ENCODE measurements at places on chromosomes 1 and 21.

DNA sequence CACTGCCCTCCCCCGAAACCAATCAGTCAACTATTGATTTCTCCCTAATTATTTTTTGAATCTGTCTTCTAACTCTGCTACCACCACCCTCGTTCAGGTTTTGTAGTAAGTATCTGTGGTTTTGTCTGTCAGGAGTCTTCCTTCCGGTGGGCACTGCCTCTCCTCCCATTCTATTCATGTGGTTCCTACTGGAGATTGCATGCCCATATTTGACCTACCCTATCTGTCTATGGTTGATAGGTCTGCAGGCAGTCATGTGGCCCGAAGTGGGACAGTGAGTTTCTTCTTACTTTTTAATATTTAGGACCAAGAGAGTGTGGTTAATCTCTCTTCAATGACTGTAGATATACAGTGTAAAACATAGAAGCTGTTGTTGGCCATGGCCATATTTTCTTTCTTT, 17.8 kb upstream of the MAST2 start:
- DNase-seq, result no peak

GRCh38 chr1:229841230-229841629, 215.2 kb downstream of the URB2 start:
- no peak for DNase-seq

DNA sequence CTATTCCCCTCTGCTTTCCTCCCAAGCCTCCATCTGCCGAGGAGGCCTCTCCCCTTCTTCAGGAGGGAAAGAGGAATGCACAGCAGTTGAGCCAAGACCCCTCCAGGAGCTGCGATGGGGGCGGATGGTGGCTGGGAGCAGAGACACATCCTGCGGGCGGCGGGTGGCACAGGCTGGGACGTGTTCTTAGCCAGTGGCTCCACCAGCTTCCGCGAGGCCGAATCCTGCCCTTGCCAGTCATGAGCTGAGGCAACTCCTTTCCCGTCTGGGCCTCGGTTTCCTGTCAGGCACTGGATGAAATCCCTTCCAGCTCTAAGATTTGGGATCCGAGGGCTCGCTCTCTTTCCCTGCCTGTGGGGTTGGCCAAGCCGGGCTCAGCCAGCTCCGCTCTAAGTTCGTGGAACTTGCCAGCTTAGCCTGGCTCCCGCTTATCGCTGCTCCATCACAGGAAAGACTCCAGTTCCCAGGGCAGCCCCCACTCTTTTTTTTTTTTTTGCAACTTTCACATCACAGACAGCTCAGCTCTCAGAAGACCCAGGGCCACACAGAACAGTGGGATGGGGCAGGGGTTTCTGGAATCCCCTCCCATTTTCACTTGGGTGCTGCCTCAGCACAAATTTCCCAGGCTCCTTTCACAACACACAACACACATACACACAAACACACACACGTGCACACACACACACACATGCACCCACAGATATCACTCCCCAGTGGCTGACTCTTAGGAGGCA, 506 bp downstream of the MYOM3 start:
- no peak for DNase-seq

DNA sequence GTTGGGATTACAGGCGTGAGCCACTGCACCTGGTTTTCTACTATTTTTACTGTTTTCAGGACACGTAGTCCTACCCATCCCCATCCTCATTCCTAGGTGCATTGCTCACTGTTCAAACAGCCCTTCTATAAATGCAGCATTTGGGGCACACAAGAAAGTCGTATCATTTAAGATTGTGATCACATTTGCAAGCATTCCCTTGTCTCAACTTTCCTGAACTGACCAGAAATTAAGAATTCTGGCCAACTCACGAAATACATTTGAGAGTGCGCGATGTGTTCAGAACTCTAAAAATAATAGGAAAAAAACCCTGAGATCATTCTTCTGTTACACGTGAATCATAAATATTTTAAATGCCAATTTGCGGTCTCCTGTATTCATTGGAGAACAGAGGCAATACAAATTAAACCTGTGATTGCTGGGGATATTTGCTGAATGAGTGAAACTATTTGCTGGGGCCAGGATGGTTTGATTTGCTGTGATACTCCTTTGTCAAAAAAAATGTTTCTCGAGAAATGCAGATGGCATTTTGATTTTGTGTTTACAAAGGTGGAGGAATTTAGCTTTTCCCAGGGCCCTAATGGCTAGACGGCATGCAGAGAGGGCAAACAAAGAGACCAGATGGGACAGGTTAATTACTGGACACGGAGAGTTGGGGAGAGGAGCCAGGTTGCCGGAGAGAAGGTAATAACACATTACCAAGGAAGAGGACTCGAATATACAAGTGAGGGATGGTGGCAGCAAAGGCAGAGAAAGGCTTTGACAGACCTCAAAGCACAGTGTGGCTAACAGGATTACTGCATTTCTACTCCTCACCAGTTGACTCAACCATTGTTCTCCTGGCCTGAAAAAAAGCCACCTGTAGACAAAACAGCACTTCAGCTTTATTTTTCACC, 38.4 kb downstream of the STPG1 start:
- no peak for DNase-seq

- DNase-seq, result no peak
These were observed 998.6 kb upstream of the NCAM2 start for GRCh38 chr21:19999369-20000272.

GRCh38 chr21:30072496-30072895, 94.1 kb downstream of the CLDN17 start:
- DNase-seq, result no peak

- no peak for DNase-seq
These were observed 1.5 kb downstream of the PAQR6 start for GRCh38 chr1:156246241-156246780.

GRCh38 chr1:5506634-5507033, 485.6 kb downstream of the NPHP4 start:
- no peak for DNase-seq

DNA sequence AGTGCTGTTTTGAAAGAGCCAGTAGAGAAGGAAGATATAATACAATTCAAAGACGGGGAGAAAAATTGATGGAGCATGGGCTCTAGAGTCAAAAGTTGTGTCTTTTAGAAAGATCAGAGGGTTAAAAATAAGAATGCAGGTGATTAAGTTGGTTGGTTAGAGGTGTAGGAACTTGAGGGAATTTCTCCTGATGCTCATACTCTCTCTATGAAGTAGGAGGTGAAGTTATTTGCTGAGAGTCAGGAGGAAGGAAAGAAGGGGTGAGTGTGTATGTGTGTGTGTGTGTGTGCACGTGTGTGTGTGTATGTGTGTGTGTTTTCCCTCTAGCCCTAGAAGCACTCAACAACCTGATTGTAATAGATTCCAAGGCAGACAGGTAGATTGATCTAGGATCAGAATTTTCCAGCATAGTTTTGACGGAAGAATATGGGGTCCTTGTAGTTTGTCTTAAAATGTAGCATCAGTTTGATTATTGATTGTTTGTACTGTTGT, 88.3 kb upstream of the MACF1 start:
- no peak for DNase-seq

- DNase-seq, result no peak
These were observed 36.8 kb downstream of the CDC7 start for GRCh38 chr1:91537281-91537986.

- DNase-seq, result peak; percentile 36
These were observed 76.3 kb downstream of the NPHP4 start for GRCh38 chr1:5915587-5916571.

DNA sequence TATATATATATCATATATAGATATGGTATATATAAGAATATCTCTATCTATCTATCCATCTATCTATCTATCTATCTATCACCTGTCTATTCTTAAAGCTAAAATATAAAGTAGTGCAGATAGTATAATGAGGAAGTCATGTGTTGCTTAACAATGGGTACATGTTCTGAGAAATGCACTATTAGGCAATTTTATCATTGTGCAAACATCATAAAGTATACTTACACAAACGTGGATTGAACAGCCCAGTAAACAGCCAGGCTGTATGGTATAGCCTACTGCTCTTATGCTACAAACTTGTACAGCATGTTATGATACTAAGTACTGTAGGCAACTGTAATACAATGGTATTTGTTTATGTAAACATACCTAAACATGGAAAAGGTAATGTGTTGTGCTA, 621.0 kb upstream of the NCAM2 start:
- no peak for DNase-seq

DNA sequence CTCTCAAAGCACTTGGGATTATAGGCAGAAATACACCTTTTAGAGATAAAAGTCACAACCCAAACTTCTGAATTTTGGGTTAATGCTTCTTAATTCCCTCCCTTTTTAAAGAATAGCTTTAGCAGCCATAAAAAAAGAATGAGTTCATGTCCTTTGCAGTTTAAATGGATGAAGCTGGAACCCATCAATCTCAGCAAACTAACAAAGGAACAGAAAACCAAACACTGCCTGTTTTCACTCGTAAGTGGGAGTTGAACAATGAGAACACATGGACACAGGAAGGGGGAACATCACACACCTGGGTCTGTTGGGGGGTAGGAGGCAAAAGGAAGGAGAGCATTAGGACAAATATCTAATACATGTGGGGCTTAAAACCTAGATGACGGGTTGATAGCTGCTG, 55.8 kb downstream of the SLC27A3 start:
- no peak for DNase-seq

DNA sequence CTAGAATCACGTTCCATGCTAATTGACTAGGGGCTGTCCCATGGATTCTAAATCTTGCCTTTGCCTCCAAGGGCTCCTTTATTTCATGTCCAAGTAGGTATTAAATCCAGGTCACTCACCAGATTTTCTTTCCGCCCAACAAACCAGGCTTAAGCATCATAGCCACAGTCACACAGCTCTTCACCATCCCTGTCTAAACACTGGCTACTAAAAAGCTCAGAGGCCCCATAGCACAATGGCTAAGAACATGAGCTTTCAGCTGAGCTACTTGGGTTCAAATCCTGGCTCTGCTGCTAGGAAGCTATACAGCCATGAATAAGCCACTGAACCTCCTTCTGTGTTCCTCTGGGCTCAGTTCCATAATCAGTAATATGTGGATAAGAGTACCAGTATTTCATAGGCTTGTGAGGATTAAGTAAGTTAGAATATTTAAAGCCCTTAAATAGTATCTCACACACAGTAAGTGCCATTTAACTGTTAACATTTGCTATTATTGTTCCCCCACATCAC, 277.2 kb upstream of the GJB5 start:
- DNase-seq, result no peak

All from right lobe of liver (tissue), 6 donors.